Mucosa of descending colon (tissue), 3 donors: ENCODE measurements at places on chromosomes 13 and 19.

DNA sequence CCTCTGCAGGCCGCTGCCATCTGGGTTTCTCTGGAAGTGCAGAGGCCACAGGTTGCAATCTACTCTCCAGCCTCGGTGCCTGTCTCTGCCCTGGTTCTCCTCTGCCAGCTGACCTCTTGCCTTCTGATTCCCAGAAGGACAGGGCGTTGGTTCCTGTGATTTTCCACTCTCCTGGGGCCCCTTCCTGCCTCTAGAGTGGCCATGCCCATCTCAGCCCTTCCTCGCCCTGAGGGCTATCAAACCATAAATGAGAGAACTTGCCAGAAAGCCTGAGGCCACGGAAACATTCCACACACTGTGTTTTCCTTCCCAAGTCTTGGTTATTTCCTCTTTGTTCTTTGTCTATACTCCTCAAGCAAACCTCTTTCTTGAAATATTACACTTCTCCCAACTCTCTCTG, 146.2 kb downstream of the SHISA2 start:
- peak; percentile 36 for DNase-seq

- peak; percentile 58 for DNase-seq
Observed at GRCh38 chr13:49220036-49220855, at the start of gene MLNR. Gene MLNR, plus strand, starts transcription at chr13:49220338. Its CDS starts 0 bp downstream, at chr13:49220338.

DNA sequence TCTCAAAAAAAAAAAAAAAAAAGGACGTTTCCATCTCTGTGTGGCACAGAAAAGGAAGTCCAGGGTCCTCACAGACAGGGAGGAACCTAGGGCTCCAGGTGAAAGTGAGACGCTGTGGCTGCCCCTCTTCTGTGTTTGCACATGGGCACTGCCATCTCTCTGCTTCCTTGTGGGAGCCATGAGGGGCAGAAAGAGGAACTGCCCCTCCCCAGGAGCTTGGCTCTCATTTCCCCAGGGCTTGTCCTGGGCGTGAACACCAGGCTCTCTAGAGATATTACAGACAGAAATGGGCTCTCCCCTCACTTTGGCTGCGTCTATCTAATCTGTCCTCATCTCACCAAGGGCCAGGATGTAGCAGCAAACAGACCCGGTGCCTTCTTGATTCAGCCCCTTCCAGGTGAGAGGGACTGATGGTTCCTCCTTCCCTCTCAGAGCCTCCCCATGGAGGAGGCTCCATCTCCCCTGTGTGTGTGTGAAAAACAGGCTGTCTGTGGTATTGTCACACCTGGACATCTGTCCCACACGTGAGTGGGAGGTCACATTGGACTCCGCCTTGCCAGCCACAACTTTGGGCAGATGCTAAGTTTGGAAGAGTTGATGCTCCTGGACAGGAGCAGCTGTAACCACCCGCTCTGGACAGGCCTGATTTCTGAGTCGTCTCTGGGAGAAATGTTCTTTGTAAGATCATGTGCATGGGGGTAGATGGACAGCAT, 840 bp upstream of the LILRA4 start:
- no peak for DNase-seq

DNA sequence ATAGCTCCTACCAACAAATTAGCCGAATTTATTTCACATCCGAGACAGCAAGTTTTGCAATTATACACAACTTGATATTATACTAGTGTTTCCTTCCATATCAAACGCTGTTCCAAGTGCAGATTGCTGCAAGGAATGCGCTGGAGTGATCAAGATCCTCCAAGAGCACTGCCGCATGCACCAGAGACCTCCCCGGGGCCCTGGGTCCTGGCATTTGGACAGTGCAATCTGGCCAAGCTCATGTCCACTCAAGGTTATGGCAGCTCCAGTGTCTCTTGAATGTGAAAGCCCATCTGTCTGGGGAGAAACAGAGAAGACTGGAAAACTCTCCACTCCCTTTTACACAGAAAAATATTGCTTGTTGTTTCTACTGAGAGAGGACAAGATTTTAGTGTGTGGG, 111.9 kb downstream of the HSPH1 start:
- DNase-seq, result no peak

DNA sequence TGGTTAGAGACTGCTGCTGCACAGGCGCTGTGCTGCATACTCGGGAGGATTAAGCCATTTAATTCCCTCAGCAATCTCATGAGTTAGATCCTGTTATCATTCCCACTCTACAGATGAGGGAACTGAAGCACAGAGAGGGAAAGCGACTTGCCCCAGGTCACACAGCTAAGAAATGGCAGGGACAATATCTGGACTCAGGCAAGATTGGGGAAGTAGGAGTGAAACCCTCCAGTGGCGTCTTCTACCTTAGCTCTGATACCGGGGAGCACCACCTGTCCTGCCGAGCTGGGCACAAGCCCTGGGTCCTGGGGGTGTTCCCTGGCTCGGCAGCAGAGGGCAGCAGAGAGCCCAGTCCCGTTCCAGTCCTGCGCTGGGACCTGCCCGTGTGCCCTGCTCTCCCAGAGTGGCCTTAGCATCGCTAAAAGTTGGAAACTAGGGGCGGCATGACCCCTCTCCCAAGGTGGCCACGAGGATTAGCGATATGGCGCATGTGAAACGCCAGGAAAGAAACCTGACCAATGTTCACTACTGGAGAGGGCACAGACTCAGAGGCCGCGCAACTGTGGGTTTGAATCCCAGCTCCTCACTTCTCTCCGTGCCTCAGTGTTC, 20.5 kb downstream of the CYTH2 start:
- DNase-seq, result peak; percentile 89

DNA sequence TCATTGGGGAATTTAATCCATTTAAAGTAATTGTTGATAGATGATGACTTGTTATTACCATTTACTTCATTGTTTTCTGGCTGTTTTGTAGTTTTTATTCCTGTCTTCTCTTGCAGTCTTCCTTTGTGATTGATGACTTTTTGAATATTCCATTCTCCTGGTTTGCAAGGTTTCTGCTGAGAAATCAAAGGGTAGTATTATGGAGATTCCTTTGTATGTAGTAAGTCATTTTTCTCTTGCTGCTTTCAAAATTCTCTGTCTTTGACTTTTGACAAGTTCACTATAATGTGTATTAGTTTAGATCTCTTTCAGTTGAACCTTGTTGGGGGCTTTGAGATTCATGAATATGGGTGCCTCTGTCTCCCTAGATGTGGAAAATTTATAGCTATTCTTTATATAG, 6.0 kb downstream of the ZNF559 start:
- DNase-seq, result no peak

- DNase-seq, result no peak
Observed at GRCh38 chr19:38784224-38784623, 4.8 kb upstream of the LGALS7B start.

GRCh38 chr19:29623726-29624488, 17.8 kb downstream of the POP4 start:
- DNase-seq, result peak; percentile 9

DNA sequence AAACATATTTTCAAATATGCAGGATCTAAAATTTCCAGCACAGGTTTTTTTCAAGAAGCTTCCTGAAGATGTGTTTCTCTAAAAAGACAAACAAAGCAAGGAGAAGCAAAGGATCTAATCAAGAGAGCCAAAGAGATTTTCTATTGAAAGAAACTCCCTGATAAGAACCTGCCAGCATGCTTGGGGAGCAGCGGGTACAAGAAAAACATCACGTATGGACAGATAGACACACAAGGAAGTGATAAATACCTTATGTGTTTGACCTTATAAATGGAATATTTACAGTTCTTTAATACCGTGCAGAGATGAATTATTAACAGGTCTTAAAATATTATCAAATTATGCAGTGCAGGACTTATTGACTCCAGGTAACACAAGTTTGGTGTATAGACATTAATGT, 562.1 kb downstream of the DACH1 start:
- no peak for DNase-seq

DNA sequence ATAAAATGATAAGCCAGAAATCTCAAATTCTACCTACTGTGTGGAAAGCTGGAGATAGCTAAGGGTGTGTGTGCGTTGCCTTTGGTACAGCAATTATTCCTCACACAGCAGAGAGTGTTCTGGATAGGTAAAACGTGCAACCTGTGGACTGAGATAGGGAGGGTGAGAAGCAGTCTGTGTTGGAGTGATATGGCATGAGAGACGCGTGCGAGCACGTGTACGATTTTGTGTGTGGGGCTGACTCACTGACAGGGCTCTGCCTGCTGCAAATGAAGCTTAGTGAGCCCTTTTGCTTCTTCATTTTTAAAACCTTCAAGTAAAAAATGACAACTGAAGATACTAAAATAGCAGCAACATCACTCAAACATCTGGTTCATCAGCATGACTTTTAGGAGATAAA, 35.7 kb upstream of the SLC10A2 start:
- no peak for DNase-seq
